Anterior cingulate cortex (tissue), 58 donors: ENCODE measurements at places on chromosomes 13 and 19.

- DNase-seq: no peak
These were observed 15.9 kb downstream of the VSTM2B start for GRCh38 chr19:29541473-29542253.

GRCh38 chr13:43077461-43077860 lies 54.1 kb downstream of the DNAJC15 start:
- no peak for DNase-seq

DNA sequence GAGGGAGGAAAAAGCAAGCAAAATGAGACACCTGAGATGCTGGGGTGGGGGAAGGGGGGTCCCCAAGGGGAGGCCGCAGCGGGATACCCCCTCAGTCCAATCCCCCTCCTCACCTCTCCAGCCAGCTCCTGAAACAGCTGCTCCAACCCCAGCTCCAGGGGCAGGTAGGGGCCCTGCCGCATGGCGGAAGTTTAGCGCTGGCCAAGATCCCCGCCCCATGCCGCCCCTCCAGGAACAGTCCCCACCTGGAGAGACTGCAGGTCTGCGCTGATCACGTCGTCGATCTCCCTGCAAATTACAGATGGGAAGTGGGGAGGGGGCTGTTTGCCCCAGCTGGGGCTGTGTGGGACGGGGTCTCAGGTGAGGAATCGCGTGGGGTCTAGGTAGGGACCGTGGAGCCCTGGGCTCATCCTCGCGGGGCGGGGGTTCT lies 9.0 kb downstream of the CAPN12 start:
- no peak for DNase-seq

DNA sequence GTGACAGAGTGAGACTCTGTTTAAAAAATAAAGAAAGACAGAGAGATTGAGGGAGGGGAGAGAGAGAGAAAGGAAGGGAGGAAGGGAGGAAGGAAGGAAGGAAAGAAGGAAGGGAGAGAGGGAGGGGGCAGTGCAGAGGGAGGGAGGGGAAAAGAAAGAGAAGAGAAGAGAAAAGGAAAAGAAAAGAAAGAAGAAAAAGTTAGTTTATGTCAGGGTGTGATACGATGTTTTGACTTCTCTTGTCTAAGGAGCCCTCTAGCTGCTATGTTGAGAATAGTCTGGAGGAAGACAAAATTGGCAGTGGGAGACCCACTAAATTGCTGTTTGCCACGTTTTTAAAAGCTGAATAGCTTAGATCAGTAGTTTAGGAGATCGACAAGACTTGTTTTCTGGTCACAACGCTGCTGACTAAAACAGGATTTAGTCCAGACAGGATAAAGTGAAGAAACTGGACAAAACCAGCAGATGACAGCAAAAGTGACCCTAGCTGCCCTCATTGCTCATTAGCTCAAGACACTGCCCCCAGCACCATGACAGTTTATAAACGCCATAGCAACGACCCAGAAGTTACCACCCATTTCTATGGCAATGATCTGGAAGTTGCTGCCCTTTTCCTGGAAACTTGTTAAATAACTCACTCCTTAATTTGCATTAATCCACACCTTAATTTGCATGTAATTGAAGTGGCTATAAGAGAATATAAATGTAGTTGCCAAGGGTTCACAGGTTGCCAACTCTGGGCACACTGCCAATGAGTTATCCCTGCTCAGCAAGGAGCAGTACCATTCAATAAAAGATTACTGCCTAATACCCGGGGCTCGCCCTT lies 11.1 kb downstream of the TEX101 start:
- no peak for DNase-seq

DNA sequence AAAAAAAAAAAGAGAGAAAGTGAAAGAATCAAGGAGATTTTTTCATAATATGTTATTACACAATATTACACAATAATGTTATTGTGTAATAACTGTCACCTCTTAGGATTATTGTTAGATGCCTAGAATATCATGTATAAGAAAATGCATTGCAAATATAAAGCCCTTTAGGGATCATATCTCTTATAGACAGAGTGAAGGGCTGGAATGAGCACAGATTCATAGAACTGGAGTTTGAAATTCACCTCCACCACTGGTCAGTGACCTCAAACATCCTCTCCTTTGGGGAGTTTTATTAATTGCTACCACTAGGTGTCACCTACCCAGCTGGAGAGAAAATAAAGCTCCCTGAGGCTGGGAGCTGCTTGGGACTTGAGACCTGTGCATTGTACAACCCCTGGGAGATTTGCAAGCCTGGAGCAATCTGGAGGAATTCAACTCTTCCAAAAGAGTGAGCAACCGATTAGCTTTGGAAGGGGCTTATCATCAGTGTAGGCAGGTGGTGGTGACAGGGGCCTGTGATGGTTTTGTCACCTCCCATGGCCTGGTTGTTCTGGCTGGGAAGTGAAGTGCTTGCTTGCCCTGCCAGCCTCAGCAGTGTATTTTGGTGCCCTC lies 30.3 kb upstream of the FRY start:
- DNase-seq: no peak

DNA sequence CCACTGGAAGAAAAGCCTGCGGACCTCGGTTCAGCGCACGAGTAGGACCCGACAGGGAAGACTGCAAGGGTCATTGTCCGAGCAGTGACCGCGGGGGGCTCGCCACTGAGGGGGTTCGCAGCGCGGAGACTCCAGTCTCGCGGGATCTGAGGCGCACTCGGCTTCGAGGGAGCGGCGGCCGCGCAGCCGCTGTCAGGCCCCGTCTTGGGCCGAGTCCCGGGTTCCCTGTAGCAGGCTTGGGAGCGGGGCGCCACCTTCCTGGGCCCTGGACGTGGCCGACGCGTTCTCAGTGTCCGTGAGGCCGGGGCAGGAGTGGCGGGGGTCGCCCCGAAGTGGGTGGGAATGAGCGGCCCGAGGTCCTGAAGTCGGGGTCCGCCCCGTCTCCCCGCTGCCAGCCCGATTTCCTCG lies 474 bp upstream of the FAM174C start:
- no peak for DNase-seq

DNA sequence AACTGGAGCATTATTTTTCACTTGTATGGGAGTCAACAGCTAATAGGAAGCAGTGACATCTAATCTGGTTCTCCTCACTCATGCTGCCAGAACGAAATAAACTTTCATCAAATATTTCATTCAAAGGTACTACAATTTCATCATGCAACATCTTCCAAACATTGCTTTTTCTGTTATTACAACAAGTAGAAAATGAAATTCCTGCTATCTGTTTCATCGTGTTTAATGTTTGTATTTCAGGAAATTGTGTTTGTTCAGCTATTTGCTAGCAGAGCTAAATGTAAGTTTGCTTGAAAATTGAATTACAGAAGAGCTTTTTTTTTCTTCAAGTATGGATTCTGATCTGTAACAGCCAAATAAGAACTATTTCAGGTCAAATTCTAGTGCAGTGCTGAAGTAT lies 90.1 kb downstream of the SLITRK6 start:
- DNase-seq: no peak

GRCh38 chr13:24649688-24650043 lies 30.5 kb upstream of the ATP12A start:
- DNase-seq: no peak

- DNase-seq: no peak
These were observed 191.0 kb upstream of the SOX1 start for GRCh38 chr13:111875915-111876314.

DNA sequence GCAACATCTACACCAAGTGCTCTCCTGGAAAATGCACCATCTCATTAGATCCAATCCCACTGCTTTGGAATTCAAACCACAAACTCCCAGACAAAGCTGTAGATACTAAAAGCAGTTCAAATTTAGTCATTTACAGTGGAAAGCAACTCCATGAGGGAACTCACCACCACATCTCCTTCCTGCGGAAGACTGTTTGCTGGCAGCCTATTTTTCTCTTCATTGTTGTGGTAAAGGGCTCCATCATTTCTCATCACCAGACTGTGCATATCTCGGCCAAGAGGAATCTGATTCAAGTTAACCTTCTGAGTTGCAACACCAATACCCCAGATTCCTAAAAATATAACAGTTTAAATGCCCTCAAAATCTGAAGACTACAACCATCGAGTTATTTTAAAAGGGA lies 8.4 kb downstream of the SPRYD7 start:
- no peak for DNase-seq

DNA sequence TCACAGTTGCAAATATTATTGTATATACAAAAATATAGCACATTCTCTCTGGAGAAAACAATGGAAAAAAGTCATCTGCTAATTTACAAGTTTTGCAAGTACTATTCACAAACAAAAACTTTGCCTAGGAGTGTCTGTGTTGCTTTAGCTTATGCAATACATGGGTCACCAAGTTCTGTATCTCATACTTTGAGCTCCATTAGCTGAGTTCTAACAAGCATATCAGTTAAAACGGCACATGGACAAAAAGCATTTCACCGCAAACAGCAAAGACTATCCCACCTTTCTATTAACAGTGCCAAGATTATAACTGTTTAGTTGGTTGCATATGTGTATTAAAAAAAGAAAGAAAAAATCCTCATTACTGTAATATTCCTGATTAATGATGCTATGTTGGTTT lies 4.6 kb downstream of the SPRY2 start:
- DNase-seq: no peak

DNA sequence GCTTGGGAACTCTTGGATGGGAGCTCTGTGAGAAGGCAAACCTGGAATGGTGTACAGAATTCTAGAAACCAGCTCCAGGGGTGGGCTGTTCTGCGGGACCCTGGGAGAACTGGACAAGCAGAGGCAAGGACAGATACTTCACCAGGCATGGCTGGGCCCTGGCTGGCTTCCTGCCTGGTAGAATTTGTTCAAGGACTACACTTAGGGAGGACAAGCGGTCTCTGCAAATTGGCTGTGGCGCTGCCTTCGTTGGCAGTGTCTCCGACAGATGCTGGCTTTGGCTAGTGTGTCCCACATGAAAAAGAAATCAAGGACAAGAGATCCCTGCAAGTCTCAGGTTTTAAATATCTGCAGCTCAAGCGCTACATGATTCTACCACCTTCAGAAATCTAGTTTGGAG lies 12.4 kb downstream of the CEBPG start:
- DNase-seq: no peak

DNA sequence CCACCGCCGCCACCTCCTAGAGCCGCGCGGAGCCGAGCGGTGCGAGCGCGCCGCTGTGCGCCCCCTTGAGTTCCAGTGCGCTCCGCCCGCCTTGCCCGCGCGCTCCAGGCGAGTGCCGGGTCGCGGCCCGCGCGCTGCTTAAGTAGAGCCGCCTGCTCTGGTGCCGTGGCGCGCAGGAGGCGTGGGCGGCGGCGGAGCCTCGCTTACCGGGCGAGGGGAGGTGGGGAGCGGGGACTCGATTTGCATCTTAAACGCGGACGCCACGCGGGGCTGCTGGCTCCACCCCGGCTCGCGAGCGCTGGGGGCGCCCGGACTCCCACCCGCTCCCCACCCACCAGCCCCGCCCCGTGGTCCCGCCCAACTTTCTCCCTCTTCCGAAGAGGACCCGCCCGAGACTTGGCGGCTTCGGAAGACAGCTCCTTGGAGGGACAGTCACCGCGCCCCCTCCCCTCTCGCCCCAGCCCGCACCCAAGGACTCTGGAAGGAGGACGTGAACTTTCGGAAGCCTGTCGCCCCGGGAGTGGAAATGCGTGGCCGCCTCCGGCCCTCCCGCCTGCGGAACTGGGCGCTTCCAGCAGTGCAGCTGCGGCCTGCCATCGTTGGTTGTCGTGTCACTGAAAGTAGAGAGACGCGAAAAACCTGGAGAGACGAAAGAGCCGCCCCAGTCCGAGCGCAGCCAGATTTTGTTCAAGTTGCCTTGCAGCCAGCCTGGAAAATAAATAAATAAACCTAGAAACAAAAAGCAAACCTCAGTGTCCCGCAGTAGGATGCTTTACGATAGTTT lies at the start of gene KCTD12:
Gene KCTD12 (minus strand): TSS at position 114 of the 784 bp plus-strand sequence. CDS start 257 bp downstream, outside the sequence.
- peak; percentile 64 for DNase-seq

- DNase-seq: no peak
These were observed 7.1 kb downstream of the PCDH9 start for GRCh38 chr13:67223024-67223423.

DNA sequence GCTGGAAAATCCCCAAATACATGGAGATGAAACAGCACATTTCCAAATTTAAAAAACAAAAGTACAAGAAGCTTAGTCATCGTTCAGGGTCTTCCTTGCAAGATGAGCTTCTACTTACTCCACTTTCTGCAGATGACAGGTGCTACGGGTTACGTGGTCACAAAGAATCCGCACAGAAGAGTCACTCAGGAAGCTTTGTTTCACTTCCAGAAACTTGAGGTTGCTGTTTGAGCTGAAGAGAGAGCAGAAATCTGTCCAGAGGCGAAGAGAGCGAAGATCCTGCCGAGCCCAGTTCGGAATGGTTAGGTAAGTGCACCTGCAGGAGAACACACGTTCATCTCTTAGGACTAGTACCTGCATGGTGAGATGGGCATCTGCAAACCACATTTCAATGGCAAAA lies 9.4 kb downstream of the NLRP7 start:
- no peak for DNase-seq

- no peak for DNase-seq
These were observed 14.4 kb downstream of the CABP5 start for GRCh38 chr19:48029431-48029830.

- DNase-seq: peak; percentile 70
These were observed 375 bp downstream of the ANKRD10 start for GRCh38 chr13:110914331-110915056.

GRCh38 chr19:2550431-2551171 lies 74.7 kb downstream of the GADD45B start:
- DNase-seq: peak; percentile 47

DNA sequence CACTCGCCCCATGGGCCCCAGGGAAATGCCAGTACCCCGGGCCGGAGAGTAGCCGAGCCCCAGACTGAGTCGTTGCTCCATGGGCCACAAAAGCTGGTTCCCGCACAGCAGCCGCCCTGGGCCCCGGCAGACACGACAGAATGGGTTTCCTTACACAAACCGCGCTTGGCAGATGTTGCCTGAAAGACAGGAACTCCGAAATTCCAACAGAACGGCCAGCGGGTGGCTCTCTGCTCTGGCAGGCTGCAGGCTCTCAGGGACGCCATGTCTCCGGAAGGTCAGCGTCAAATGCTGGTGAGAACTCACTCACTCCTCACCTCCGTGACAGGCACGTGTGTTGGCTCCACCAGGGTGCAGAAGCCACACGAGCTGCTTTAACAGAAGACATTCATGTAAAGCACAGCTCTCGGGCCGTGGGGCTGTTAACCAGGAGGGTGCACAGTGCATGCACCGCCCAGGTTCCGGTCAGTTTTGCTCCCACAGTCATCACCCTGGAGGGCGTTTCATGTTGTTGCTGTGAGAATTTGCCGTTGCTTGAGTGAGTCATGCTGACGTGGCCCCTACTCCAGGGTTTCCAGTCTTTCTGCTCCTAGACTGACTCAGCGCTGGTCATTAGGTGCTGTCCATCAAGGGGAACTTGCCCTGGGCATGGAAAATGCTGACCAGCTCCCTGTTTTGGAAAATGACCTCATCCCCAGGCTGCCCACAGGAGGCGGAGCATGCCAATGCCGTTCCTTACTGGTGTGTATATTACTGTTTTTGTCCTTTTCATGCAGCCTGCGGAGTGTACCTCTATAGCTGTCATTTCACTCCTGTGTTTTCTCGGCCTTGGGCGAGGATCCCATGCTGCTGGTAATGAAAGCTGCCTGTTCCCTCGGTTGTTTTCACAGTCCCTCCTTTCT lies 44.8 kb downstream of the ANKRD10 start:
- DNase-seq: no peak

- no peak for DNase-seq
These were observed at the start of gene RINL for GRCh38 chr19:38877781-38878574. TSS of gene RINL (minus strand) at chr19:38878275. CDS start at chr19:38876742, 1,533 bp downstream.
